ENCODE measurements at places on chromosomes 16 and 17.

GRCh38 chr16:3458852-3459361, 15.4 kb downstream of the NAA60 start:
- H3K4me1 ChIP-seq = peaks cover 52% of the 10 kb centered on the region
- DNase-seq = peak; percentile 34
- peak overlapping the region; percentile 73 for H3K4me3 ChIP-seq
- peak overlapping the region; percentile 73 for H3K27ac ChIP-seq
- no peaks in the 10 kb centered on the region for H3K27me3 ChIP-seq
- H3K36me3 ChIP-seq = peaks cover 16% of the 10 kb centered on the region

DNA sequence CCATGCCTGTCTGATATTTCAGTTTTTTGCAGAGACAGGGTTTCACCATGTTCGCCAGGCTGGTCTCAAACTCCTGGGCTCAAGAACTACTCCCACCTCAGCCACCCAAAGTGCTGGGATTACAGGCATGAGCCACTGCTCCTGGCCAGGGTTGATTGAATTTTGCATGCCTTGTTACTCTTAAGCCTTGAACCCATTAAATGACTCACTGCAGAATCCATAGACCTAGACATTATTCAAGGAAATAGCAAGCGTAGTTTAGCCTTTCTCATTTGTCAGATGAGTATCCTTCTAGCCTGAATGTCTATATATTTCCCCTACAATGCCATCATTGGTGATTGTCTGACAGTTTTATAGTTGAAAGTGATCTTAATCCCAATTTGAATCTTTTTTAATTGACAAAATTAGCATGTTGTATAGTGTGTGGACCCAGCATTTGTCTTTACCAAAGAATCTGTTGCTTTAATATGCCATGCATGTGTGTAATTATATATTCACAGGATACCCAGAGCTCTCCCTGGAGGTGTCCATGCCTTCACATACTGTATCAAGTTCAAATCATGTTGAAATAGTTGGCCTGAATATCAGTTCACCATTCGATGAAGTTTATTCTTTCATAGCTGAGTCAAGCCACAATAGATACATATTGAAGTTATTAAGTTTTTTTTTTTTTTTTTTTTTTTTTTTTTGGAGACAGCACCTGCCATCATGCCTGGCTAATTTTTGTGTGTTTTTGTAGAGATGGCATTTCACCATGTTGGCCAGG, 321.0 kb downstream of the CPPED1 start:
- no peak overlapping the region for H3K4me3 ChIP-seq
- no peaks in the 10 kb centered on the region for H3K27me3 ChIP-seq
- H3K27ac ChIP-seq = no peak overlapping the region

- H3K4me1 ChIP-seq = no peaks in the 10 kb centered on the region
- H3K36me3 ChIP-seq = no peaks in the 10 kb centered on the region
- no peak overlapping the region for H3K4me3 ChIP-seq
- no peak for DNase-seq
Observed at GRCh38 chr17:11608396-11608795, 10.1 kb downstream of the DNAH9 start.

GRCh38 chr16:80954985-80955384, 51.7 kb downstream of the CMC2 start:
- no peaks in the 10 kb centered on the region for H3K4me1 ChIP-seq
- H3K27ac ChIP-seq = no peak overlapping the region
- no peak for DNase-seq
- H3K4me3 ChIP-seq = no peak overlapping the region

- no peaks in the 10 kb centered on the region for H3K36me3 ChIP-seq
- peaks cover 8% of the 10 kb centered on the region for H3K27me3 ChIP-seq
- no peak overlapping the region for H3K4me3 ChIP-seq
- H3K4me1 ChIP-seq = peaks cover 12% of the 10 kb centered on the region
- H3K27ac ChIP-seq = no peak overlapping the region
Observed at GRCh38 chr17:21249920-21250703, 3.1 kb downstream of the NATD1 start.

GRCh38 chr16:24102209-24102660, 153.9 kb upstream of the CACNG3 start:
- no peak overlapping the region for H3K27ac ChIP-seq
- H3K4me1 ChIP-seq = no peaks in the 10 kb centered on the region
- H3K4me3 ChIP-seq = no peak overlapping the region
- no peaks in the 10 kb centered on the region for H3K27me3 ChIP-seq
- H3K36me3 ChIP-seq = peaks cover 25% of the 10 kb centered on the region

GRCh38 chr17:67531291-67531690, 154.2 kb downstream of the PITPNC1 start:
- peaks cover 19% of the 10 kb centered on the region for H3K36me3 ChIP-seq
- H3K4me3 ChIP-seq = no peak overlapping the region
- DNase-seq = no peak
- H3K27me3 ChIP-seq = no peaks in the 10 kb centered on the region
